Stimulated activated naive B cell treated with anti-CD40 and anti-IgM and Interleukin-4, amounts not matched to agents 10 μg/mL and 1 μg/mL and 100 μg/mL, for 72 hours (primary cell): ENCODE measurements at places on chromosomes 2 and 18.

GRCh38 chr2:46800218-46800617 lies 115.4 kb downstream of the MCFD2 start:
- no peak for DNase-seq

GRCh38 chr2:8498994-8499393 lies 182.9 kb upstream of the ID2 start:
- DNase-seq, result no peak

- peak; percentile 40 for DNase-seq
These were observed 691 bp downstream of the BIRC6 start for GRCh38 chr2:32357318-32358110.

GRCh38 chr2:1791685-1792435 lies 47.5 kb upstream of the PXDN start:
- DNase-seq, result no peak

DNA sequence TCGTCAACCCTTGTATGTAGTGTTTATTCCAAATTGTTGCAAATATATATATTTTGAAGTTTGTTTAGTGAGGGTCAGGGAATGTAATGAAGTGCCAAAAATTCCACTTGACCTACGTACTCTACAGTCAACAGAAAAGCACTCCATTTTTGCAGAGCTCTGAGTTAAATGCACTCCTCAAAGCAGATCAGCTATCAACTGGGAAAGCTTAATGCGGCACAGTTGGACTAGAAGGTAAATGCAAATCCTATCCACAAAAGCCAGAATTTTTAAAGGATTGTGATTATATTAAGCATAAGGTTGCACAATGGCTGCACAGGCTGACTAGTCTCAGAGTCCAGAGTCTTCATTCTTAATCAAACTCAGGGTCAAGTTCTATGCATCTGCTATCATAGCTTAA lies 577.1 kb downstream of the ARHGAP15 start:
- no peak for DNase-seq

GRCh38 chr2:6959751-6960150 lies 42.5 kb downstream of the RNF144A start:
- DNase-seq, result no peak

- DNase-seq, result no peak
These were observed 17.8 kb downstream of the RNF144A start for GRCh38 chr2:6934758-6935651.

DNA sequence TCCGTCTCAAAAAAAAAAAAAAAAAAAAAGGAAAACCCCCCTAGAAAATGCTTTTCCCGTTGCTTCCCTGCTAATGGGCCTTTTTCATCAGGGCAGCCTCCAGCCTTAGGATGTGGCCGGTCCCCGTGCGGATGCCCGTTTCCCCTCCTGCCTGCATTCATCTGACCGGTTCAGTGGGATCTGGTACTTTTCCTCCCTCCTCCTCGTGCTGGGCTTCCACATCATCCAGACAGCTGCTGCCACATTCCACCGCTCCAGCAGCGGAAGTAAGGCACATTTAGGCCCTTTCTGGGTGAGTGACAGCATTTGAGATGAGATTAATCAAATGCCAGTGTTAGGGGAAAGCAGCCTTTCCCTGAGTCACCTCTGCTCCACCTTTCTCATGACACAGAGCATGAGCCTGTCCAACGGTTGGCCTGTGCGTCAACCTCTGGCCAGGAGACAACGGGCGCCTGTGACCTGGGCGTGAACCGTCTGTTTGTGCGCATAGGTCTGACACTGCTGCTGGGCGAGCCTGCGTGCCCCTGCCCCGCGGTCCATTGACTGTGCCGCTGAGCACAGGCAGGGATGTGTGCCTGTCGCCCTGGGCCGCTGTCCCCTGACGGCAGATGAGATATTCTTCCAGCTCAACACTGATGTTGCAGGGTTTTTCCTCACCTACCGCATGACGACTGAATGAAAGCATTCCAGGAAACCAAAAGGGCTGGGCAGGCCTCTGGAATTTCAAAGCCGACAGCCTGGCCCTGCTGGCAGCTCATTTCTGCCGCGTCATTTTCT lies 174.0 kb downstream of the TGIF1 start:
- DNase-seq, result no peak

DNA sequence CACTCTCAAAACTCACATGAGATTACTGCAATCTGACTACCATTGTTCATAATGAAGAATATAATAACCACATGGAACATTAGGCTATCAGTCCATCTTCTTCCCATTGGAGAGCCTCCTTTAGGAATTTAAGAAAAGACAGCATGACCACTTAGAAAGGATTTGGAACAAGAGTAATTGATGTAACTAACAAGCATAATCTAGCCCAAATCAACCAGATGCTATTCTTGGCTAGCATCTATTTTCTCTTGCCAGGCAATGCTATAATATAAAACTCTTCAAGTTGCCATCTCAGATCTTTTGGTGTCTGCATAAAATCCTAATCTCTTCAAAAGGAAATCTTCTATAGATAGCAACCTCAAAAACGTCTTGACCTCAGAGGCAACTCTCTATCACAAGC lies 152.0 kb upstream of the REG3G start:
- DNase-seq, result no peak

DNA sequence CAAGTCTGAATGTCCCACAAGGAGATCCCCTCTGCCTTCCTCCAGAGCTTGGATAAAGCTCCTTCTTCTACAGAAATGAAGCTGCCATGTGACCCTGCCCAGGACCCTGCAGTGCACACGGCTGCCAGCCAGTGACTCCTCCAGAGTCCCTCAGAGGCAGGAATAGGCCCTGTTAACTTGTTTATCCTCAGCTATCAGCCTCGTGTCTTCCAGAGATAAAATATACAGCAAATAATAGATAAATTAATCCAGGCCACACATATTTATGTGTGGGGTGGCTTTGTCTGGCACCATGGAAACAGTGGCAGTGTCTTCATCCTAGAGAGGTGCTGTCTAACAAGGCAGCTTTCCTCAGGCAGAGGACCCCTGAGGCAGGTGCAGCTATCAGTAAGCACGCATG lies 66.7 kb downstream of the TMEM18 start:
- no peak for DNase-seq

DNA sequence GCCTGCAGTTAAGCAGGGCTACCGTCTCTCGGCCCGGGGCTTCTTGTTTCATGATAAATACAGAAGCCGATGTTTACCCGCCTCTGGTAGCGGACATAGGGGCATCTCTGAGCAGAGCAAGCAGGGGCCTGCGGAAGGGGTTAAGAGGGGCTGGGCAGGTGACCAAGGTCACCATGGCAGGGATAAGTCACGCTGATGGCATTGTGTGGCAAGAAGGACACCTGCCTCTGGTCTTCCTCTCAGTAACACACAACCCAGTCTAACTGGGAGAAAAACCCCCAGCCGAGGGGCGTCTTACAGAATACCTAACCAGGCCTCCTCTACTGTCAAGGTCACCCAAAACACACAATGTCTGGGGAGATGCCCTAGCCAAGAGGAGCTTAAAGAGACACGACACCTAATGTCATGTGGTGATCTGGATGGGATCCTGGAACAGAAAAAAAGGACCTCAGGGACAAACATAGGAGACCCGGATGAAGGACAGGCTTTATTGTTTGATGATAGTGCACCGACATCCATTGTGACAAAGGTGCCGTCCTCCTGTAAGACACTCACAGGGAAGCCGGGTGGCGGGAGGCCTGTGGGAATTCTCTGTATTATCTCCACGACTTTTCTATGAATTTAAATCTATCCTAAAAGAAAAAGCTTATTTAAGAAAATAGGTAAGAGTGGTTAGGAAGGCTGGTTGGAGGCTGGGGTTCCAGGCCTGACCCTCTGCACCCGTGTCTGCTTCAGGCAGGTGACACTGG lies 24.8 kb downstream of the SH3BP4 start:
- no peak for DNase-seq

DNA sequence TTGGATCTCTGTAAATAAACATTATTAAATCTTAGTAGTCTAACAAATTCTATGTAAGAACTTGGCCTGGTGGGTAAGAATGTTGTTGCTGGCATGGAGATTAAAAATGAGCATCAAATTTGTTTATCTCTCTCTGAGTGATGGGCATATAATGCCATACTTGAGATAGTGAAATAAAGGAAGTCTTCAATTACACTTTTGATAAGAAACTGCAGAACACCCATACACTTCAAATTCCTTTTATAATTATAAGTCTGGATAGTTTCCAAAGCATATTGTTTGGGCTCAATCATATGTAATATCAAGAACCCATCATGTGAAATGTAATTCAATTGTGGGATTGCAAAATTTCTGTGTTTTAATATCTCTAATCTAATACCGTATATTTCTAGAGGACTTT lies 47.4 kb upstream of the PARD3B start:
- no peak for DNase-seq

DNA sequence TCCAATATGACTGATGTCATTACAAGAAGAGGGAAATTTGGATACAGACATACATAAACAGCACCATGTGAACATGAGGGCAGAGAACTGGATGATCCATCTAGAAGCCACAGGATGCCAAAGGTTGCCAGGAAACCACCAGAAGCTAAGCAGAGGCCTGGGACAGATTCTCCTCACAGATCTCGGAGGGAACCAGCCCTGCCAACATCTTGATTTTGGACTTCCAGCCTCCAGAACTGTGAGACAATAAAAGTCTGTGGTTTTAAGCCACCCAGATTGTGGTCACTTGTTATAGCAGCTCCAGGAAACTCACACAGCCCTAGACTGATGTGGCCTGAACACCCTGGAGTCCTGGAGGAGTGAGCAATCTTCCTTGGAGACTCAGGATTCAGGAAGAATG lies 351.6 kb downstream of the EIPR1 start:
- no peak for DNase-seq

DNA sequence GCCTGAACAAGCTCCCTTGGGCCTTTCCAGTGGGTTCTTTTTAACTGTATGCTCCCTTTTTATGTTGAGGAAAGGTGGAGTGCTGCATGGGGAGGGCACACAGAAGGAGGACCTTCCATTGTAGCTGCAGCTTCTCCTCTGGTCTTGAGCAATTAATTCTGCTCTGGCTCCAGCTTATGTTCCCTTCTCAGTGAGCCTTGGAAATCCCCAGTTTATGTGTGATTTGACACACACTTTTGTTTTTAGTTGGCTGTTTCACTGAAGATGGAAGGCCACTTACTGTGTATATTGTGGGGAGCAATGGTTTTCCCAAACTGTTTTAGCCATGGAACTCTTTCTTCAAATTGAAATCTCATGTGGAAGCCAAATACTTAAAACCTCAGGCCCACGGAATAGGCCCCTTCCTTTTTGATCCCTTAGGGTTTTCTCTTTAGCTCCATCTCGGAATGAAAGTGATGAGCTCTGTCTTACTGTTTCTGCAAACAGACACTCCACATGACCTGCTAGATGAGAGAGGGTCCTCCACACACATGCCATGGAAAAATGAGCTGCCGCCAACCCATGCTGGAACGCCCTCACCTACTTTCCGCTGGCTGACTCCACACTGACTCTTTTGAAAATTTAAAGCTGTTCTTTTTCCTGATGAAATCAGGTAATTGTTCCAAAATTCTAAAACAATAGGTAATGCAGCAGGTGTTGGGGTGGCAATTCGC lies 280.9 kb upstream of the SIX2 start:
- no peak for DNase-seq

GRCh38 chr2:25582077-25582830 lies 91.1 kb downstream of the DTNB start:
- DNase-seq, result no peak

DNA sequence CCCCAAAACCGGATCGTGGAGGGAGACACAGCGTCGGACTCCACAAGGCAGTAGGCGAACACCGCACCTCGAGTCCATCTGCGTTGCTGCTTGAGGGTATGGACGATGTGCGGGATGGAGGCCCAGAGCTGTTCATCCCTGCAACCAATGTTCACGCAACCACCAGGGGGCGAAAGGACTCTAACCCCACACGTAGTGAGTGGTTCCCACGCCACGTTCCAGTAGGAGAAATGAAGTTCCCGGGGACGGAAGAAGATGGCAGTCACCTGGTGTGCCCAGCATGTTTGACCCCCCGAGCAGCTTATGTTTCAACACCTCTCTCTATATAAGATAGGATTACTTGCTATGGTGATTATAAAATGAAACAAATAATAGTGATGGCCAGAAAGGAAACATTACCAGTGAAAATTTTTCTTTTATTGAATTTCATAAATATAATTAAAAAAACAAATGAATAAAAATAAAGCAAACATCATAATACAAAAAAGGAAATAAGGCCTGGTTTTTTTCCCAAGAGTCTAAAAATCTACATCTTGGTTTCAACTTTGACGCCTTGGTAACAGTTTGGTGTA lies 184.3 kb downstream of the SH3BP4 start:
- DNase-seq, result peak; percentile 28

DNA sequence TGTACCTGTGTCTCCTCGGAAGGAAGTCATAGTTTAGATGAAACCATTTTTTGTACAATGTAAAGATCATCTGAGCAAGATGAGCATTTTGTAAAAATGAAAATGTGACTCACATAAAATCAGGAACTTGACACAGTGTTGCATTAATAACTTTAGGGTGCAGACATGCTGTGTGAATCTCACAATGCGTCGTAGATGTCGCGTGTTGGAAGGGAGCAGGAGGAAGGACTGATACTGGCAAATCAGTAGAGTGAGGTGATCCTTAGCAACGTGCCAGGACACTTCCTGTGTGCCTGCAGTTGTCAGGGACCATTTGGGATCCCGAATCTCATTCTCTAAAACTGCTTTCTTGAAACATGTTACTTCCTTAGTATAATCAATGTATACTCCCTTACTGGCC lies 103.1 kb downstream of the SH3BP4 start:
- no peak for DNase-seq

DNA sequence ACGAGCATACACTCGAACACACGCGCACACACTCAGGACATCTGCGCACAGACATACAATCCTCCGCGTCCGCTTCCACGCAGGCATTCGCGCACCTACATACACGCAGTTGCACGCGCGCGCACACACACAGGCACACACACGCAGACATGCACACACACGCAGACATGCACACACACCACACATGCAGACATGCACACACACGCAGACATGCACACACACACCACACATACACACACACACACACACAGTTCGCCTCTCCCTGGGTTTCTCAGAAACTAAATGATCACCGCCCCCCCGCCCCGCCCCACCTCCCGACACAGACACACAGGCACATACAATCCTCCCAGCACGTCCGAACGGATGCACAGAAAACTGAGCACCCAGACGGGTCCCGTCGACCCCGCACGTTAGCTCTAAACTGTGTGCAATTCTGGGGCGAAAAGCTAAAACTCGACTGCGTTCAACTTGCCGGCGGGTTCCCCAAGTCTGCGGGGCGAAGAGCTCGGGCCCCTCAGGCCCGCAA lies 1.0 kb downstream of the EPHA4 start:
- no peak for DNase-seq

- no peak for DNase-seq
These were observed 419.9 kb downstream of the TDRD15 start for GRCh38 chr2:21543630-21544029.

GRCh38 chr2:8623576-8623957 lies 58.3 kb upstream of the ID2 start:
- DNase-seq, result no peak

- no peak for DNase-seq
These were observed 166.1 kb downstream of the CLIP4 start for GRCh38 chr2:29281086-29281915.

- no peak for DNase-seq
These were observed 338.1 kb upstream of the NCKAP5 start for GRCh38 chr2:133906396-133906795.
